ENCODE measurements at places on chromosomes 6 and 20.

GRCh38 chr6:44266347-44266746, 996 bp upstream of the NFKBIE start:
- DNase-seq = no peak

GRCh38 chr20:52405417-52405816, 213.8 kb upstream of the ZFP64 start:
- no peak for DNase-seq

DNA sequence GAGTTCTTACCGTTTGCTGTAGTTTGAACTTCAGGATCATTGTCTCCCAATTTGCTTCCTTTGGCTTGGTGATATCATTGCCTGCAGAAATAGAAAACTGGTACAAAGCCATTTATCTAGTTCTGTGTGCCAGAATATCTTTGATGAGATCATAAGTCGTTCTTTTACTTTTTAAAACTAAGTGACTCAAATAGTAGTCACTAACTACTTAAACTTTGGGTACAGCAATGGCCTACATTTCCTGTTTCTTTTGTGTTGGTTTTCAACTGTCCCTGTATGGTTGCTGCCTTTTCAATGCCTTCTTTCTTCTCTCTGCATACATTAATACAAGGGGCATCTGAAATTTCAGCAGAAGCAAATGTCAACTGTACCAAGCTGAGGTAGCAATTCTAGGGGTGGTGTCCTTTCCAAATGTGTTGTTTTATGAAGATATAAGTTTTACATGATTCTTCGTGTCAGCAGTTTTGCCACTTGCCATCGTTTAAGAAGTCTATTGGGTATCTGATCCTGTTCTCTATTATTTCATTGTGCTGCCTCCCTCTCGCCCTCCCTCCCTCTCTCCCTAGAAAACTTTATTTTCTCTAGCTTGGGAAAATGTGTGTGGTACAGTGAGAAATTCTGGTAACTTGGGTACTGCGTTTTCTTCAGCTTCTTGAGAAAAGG, 238.5 kb downstream of the FARS2 start:
- no peak for DNase-seq

DNA sequence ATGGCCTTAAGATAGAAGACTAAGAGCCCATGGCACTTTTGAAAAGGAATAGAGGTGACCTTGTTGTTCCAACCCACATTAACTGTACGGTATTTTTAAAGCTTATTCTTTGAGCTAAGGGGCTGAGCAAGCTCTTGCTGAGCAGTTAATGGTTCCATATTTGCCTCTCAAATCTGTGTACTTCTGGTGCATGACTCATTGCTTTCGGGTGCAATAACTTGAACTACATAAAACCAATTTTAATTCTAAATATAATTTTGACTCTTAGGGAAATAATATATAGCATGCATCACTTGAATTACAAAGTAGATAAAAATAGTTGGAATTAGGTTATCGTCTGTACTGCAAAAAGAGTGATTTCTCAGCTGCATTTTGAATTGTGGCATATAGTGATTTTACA, 348.1 kb upstream of the CITED2 start:
- DNase-seq = no peak

DNA sequence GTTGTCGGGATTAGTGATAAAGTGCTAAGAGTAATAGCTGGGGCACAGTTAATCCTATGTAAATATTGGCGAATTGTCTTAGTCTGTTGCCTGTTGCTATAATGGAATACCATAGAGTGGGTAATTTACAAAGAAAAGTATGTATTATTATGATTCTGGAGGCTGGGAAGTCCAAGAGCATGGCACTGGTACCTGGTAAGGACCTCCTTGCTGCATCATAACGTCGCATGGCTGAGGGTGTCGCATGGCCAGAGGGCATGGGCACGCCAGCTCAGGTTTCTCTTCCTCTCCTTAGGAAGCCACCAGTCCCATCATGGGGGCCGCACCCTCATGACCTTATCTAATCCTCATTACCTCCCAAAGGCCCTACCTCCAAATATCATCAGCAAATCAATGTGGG, 29.7 kb downstream of the IRF4 start:
- DNase-seq = no peak

DNA sequence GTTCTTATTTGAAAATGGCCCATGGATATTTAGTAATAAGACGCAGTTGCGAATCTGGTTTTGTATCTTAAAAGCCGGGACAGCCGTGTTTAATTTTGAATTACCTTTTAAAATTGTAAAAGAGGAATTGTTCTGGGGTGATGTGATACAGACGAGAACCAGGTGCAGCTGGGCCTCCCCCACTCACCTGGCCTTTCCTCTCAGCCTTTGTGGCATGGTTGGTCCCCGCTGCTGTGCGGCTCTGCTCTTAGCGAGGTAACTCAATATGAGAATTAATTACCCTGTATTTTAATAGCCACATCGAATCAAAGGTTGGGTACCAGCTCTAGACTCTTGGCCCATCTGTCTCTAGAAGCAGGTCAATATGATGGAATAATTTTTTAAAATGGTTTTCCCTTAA, 56.5 kb upstream of the DACT2 start:
- no peak for DNase-seq

DNA sequence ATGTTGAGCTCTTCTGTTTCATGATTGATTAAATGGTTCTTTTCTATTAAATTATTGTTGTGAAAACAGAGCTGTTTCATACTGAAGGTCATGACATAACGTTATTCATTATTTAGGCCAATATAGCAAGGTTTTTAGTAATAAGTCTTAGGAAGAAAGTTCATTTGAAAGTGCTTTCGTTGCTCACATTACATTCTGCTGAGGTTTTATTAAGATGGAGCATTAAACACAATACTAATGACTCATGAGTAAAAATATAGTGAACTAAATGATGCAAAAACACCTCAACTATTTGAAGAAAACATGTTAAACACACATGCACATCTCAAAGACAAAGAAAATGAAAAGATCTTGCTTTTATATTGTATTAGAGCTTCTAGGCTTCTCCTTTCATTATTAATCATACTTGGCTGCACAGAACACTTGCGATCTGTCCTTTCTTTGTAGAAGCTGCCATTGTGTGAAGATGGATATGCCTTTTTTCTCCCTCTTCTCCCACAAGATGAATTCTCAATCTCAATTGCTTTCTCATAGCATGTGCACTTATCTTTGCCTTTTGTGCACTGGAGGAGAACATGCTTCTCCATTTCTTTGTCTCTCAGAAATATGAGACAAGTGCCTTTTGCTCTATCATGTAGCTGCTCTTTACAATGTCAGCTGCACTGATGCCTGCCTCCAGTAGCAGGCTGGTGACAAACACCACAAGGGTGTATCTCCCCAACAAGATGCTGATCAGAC, 312.4 kb downstream of the PHF3 start:
- DNase-seq = no peak

DNA sequence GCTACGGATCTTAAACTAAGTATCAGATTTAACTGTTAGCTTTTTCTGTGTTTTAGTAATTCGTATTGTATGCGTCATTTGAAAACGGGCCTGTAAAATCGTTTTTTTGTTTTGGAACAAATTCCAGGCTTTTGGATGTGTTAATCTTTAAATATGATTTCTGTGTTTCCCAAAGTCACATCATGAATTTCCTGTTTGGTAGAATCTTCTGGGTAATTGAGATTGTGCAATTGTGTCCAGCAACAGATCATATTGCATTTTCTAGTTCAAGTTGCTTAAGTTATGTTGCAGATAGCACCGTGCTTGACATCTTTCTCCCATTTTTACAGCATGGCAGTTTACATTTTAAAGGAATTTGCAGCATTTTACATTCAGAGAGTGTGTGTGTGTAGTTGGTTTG, 1.9 kb downstream of the MAPK14 start:
- no peak for DNase-seq

GRCh38 chr6:158017621-158018040, 36.0 kb downstream of the SYNJ2 start:
- DNase-seq = no peak

DNA sequence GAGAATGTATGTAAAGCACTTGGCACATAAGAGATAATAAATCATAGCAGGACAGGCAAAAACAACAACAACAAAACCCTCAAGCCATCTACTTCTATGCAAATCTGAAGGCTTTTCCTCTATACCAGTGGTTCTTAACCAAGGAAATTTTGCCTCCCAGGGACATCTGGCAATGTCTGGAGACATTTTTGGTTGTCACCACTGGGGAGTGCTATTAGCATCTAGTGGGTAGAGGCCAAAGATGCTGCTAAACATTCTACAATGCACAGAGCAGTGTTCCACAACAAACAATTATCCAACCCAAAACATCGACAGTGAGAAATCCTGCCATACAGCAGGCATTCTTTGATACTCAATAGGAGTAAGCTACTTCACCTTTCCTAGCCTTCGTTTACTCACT, 28.2 kb downstream of the NDRG3 start:
- no peak for DNase-seq

GRCh38 chr6:31074401-31074800, 38.0 kb downstream of the C6orf15 start:
- no peak for DNase-seq

GRCh38 chr6:21003780-21004541, 469.7 kb downstream of the CDKAL1 start:
- DNase-seq = no peak

GRCh38 chr20:52015155-52015554, 176.4 kb downstream of the ZFP64 start:
- no peak for DNase-seq

GRCh38 chr6:33540768-33541167, 39.3 kb downstream of the BAK1 start:
- no peak for DNase-seq

GRCh38 chr6:63732336-63732735, 96.7 kb downstream of the PHF3 start:
- DNase-seq = no peak

GRCh38 chr6:4188801-4189200, 53.4 kb upstream of the ECI2 start:
- DNase-seq = no peak

- DNase-seq = peak; percentile 73
These were observed 741 bp downstream of the PTPN1 start for GRCh38 chr20:50510706-50511542.

DNA sequence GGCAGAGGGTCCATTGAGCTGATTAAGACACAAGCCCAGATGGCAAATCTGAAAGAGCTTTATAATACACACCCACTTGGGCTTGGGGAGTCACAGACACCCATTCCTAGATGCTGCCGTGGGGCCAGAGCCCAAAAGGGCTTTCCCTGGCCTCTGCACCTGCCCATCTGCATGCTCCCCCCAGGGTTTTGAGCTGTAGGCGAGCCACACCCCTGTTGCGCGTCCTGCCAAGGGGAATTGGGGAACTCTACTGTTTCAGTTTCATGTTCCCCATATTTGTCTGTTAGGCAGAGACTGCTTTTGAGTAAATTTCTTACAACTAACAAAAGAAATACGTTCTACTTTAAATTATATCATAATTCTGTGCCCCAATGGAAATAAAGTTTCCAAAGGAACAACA, 52.9 kb upstream of the FNDC1 start:
- peak; percentile 78 for DNase-seq

GRCh38 chr20:50460608-50461267, 49.4 kb upstream of the PTPN1 start:
- peak; percentile 94 for DNase-seq

DNA sequence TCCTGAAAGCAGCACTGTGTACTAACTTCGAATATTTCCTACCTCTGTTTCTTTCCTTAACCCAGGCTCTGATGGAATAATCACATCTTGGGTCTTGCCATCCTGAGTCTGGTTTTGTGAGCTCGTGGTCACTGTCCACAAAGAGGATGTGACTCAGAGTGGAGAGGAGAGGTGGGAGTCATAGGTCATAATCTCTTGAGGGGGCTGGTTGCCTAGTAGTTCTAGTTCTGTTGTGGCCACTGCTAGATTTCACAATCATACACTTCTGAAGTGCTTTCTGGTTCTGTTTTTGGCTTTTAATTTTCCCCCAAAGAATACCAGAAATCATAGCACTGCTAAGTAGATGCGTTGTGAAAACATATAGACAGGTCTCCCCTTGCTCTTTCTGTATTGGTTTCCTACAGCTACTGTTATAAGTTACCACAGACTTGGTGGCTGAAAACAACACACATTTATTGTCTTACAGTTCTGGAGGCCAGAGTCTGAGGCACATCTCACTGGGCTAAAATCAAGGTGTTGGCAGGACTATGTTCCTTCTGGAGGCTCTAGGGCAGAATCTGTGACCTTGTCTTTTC, 102.8 kb downstream of the NRSN1 start:
- no peak for DNase-seq

DNA sequence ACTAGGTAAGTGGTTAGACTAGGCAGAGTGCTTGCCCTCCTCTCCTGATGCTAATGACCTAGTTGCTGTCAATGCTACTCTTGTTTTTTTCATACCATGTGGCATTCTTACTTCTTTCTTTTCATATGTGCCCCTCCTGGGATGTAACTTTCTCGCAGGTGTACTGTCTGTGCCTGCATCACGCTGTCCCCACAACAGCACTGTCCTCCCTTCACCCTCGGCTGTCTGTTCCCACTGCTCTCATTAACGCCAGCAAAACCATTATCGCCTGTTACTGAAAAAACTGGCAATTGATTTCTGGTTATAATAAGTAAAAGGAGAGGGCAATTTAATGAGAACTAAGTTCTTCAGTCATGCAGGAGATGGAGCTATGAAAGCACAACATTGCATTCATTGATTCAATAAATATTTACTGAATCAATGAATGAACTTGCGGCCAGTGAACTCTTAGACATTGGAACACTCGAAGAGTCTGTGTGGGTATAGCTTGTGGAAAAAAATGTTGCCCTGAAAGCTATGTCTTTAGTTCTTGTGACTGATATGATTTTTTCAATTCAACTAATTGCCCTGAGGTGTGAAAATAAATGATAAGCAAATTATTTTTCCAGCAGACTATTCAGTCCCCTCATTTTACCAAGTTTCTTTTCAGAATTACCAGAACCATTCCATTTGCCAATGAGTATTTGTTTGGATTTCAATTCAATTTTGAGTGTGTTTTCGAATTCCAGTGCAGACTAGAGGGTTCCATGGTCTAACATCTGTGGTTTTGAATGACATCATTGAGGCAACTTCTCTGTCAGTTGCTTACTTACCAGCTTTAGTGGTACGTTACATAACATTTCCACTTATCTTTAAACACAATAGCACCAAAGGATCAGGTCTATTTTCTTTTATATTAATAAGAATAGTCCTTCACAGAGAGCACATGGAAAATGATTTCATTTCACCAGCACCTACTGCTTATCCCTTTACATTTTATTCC, 2.1 kb downstream of the SLC17A4 start:
- no peak for DNase-seq

GRCh38 chr6:17884498-17885478, 102.6 kb downstream of the KIF13A start:
- DNase-seq = no peak
